ENCODE measurements at places on chromosomes 3 and 15.

GRCh38 chr3:188916934-188917401 is 254.8 kb upstream of the TPRG1 start:
- no peak for DNase-seq

DNA sequence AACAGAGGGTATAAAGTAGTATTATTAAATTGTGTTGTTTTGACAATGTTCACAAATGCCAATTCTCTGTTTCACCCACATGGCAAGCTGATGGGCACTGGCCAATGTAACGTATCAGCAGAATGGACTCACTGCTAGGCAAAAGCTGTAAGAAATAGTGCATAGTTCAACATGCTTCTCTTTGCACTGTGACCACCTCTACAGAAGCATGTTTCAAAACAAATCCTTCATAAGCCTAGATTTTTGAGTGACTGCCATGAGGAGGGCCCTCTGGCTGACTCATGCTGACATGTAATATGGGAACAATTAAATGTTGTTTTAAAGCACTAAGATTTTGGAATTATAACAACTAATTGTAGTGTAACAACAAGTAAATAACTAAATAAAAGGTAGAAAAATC is 3.2 kb downstream of the GBE1 start:
- DNase-seq = no peak

DNA sequence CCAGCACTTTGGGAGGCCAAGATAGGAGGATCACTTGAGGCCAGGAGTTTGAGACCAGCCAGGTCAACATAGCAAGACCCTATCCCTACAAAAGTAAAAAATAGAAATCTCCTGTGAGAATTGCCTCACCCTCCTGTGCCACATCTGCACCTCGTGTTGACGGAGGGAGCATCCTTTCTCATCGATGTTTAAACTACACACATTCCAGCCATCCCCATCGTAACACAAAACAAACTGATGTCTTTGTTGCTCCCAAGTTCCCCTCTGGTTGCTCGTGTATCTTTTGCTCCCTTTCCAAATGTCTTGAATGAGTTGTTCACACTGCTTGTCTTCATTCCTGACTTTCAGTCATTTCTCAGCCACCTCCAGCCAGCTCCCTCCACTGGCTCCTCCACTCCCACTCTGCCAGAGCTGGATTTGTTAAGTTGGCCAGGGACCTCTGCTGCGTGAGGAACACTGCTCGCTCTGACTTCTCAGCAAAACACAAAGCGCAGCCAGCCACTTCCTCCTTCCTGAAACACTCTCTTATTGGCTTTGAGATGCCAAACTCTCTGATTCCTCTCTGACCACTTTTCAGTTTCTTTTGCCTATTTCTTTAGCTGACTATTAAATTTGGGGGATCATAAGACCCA is 53.6 kb upstream of the ATP13A3 start:
- DNase-seq = peak; percentile 72

DNA sequence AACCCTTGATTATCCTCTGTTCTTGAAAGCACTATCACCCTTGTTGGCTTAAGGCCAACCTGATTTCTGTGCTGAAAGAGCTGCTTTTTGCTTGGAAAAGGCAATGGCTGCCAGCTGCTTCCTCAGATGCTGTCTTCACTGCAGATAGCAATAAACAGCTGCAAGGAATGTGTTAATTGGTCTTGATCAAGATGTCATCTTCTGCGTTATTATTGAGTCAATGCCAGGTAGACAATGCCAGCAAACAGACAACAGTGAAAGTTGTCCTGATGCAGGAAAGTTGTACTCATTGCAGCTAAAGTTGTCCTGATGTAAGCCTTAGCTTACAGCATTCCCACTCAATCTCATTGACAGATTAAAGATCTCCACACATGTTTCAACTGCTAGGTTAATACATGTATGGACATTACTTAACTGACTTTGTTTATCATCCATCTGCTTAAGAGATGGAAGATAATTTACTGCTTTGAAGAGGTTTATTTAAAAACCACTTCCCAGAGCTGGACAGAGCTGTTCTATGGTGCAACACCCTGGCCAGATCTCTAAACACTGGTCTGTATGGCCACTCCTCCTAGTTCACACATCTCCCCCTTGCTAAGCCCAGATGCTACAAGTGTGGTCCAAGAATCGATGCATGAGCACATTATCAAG is 251.0 kb upstream of the MCTP2 start:
- peak; percentile 57 for DNase-seq

DNA sequence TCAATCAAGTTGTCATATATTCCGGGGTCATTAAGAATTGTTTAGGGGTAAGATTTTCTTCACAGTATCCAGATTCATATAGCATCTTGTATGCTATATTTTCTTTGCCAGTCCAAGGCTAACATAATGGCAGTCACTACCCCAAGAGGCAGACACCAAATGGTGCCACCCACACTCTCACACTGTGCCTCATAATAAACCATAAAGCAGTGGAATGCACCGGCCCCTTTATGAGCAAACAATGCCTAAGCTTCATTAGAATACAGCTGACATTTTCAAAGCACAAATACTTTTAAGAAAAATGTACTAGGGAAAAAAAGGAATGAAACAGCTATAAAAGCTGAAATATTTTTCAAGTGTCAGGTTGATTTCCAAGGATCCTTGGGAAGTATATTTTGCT is 121.6 kb downstream of the TFDP2 start:
- DNase-seq = peak; percentile 80

DNA sequence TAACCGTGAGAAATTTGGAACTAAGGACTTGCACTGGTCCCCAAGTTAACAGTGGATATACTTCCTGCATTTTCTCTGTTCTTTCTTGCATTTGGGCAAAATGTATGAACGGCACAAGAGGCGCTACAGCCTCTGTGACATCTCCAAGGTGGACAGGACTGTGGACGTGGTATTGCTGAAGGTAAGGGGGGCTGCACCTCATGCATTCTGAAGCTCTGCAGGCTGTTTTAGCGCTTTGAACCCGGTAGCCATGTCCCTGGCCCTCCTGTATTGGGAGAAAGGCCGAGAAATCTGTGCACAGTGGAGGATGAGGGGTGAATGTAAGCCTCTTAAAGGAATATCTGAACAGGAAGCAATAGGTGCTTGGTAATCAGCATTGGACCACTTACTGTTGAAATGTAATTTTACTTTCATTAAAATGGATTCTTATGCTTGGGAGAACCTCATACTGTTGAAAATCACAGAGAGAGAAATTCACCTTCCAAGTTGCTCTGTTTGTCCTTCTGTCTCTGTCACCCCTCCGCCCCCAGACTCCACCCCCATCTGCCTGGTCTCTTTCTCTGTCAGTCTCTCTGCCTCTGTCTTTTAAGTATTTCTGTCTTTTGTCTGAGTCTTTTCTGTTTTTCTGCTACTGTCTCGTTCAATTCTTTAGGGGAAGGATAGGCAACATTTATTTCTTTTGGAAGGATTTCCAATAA is 174.6 kb downstream of the KLHL25 start:
- DNase-seq = no peak

GRCh38 chr3:119652306-119653033 is 7.9 kb downstream of the POPDC2 start:
- DNase-seq = no peak

DNA sequence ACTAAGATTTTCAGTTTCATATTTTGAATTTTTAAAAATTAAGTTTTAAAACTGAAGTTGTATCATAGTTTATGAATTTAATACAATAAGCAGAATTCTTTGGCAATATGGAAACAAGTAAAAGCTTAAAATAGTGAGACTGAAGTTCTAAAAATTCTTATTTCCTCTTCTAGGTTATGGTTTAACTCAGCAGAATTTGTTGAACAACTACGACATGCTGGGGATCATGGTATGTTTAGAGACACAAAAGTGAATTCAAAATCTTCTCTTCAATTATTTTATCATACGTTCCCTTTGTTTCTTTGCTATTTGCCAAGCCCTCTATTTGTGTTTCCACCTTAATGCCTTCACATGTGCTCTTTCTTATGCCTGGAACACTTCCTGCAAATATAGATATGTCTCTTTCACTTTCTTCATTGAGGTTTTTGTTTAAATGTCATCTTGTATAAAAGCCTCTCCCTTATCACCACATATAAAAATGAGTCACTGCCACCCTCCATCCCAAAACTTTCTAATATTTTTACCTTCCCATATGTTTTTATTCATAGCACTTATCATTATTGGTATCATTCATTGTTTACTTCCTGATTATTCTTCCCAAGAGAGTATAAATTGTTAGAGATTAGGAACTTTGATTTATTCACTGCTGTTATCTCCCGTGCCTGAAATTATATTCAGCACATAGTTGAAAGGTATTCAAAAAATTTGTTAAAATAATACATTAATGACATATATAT is 6.4 kb downstream of the SUCNR1 start:
- DNase-seq = no peak

DNA sequence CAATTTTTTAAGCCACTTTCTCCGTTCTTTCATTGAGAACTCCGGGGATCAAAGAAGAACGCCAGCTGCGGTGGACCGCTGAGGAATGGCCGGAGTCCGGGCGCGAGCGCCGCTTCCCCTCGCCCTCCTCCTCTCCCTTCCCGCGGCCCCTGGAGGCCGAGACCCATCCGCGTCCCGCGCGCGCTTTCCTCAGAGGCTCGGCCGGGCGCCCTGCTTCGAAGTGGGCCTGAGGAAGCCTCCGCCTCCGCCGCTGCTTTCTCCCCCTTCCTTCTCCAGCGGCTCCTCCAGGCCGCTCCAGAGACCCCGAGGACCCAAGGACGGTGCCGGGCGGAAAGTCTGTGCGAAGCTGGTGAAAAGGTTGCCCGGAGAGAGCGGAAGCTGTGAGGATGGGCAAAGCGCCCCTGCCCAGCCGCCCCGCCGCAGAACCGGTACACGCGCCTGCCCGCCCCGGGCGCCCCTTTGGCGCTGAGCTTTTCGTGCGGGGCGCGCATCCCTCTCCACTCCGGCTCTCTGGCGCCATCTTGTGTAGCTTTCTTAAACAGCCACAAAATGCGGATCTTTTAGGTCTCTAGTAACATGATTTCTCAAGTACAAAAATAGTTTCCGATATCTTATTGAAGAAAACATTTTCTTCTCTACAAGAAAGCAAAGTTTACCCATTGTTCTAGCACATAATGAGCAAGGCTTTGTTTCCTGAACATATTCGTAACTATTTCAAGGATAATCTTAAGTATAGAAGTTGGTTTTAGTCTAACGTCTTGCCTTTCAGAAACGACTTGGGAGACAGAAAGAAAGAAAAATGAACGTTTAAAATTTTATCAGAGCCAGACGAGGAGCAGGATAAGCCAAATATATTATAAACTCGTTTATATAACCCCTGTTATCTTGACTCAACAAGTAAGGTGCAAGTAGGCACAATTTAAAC is 59.2 kb upstream of the FAM174B start:
- peak; percentile 90 for DNase-seq

DNA sequence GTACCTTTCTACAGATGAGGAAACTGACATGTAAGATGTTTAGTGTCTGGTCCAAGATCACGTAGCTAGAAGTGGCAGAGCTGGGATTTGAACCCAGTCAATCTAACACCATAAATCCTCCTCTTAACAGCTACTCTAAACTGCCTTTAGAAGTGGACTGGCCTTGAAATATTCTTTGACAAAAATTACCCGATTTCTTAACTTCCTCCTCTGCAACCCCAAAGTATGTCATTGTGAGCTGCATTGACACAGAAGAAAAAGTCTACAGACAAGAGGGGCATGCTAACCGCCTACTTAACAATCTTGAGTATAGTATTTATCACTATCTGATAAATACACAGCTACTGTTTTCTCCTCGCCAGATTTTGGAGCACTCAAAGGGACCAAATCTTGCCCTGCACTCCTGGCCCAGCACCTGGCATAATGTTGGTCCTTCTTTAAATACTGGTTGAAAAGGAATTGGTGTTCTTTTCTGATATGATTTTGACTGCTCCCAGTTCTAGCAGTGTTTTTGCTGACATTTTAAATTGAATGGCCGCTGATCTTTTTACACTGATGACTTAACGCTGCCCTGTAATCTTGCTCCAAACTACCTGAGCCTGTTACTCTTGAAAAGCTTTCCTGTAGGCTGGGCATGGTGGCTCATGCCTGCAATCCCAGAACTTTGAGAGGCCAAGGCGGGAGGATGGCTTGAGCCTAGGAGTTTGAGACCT is 36.9 kb downstream of the ITPR1 start:
- peak; percentile 72 for DNase-seq

GRCh38 chr15:96670389-96670788 is 339.9 kb downstream of the NR2F2 start:
- DNase-seq = no peak

DNA sequence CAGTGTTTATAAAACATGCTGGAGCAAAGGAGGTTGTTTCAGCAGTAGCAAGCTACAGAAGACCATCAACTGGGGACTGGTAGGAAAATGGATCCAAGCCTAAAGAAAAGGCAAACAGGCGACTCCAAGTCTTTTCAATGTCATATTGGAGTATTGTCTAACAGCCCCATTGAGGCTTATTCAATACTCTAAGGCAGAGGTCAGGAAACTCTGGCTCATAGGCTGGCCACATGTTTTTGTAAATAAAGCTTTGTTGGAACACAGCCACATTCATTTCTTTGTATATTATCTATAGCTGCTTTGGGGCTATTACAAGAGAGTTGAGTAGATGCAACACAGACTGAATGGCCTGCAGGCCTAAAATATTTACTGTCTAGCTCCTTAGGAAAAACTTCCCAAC is 77.5 kb downstream of the RPL22L1 start:
- DNase-seq = no peak

DNA sequence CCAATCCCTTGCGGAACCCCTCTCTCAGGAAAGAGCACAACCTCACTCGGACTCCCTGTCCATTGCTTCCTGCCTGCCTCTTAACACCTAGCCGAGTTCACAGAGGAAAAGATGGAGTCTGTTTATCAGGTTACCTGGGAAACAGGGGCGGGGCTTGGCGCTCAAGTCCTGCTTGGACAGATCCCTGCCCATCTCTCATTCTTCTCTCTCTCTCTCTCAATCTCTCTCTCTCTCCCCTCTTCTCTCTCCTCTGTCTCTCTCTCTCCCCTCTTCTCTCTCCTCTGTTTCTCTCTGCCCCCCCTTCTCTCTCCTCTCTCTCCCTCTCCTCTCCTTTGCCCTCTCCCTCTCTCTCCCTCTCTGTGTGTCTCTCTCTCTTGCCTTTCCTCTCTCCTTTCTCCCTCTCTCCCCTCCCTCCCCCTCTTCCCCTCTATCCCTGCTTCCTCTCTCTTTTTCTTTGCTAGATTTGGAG is at the start of gene EFHB:
EFHB (minus strand) TSS at position 120 of the 469 bp plus-strand sequence. CDS start 199 bp downstream, outside the sequence.
- peak; percentile 73 for DNase-seq

GRCh38 chr15:80951941-80952340 is 37.7 kb downstream of the MESD start:
- no peak for DNase-seq

- DNase-seq = no peak
These were observed 66.6 kb downstream of the LEO1 start for GRCh38 chr15:51904931-51905330.

Data from hematopoietic multipotent progenitor cell treated with erythropoietin and hydrocortisone succinate and interleukin-3 and kit ligand, for 4 days (in vitro differentiated cells).